ENCODE measurements at places on chromosomes 2 and 18.

- DNase-seq: no peak
Measured at GRCh38 chr2:46379213-46380037, 82.2 kb downstream of the EPAS1 start.

- DNase-seq: no peak
Measured at GRCh38 chr18:68738564-68738963, 23.7 kb upstream of the TMX3 start.

DNA sequence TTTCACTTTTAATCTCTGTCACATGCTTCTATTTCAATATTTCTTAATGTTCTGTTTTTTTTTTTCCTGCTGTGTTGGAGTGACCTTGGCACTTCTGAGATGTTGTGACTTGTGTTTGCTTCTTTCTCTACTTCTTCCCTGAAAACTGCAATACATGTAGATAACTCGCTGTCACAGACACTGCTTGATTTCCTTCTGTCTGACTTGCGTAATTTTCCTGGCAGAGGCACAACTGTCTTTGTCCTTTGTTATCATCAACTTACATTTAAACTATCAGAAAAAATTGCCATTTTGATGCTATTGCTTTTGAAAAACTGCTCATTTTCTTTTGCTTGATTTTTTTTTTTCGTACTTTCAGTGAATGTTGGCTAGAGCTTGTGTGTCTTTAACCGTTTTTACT lies 69.0 kb downstream of the BABAM2 start:
- no peak for DNase-seq

- DNase-seq: peak; percentile 95
Measured at GRCh38 chr18:8608795-8609658, at the start of gene RAB12. Gene RAB12, plus strand, starts transcription at chr18:8609437. Its CDS starts 3 bp downstream, at chr18:8609440.

- DNase-seq: no peak
Measured at GRCh38 chr2:72028351-72028995, 119.2 kb downstream of the CYP26B1 start.

DNA sequence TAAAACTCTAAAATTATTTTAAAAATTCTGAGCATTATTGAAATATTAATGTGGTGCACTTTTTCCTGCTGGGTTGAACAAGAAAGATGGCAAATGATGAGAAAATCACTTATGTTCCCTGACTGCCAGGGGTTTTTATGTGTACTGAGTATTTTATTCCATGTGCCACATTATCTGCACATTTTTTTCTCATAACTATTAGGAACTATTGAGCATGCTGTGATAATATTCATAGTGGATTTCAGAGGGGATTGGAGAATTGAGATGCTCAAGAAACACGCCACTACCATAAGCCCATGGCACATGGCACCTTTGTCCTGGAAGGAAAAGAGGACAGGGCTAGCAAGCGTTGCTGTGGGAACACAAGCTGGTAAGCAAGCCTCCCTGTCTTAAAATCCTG lies 478.5 kb upstream of the GYPC start:
- no peak for DNase-seq

DNA sequence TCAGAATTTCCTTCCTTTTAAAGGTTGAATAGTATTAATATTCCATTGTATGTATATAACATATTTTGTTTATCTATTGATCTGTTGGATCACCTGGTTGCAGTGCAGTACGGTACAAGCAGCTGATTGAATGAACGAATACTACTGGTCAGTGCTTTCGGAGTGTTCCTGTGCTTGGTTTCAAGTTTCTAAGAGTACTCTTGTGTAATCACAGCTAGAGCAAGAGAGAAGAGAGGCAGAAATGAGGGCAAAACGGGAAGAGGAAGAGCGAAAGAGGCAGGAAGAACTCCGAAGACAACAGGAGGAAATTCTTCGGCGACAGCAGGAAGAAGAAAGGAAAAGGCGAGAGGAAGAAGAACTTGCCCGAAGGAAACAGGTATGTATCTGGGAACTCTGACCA lies 40.3 kb upstream of the KCNJ13 start:
- no peak for DNase-seq

- no peak for DNase-seq
Measured at GRCh38 chr18:58051765-58052460, 7.9 kb downstream of the NEDD4L start.

DNA sequence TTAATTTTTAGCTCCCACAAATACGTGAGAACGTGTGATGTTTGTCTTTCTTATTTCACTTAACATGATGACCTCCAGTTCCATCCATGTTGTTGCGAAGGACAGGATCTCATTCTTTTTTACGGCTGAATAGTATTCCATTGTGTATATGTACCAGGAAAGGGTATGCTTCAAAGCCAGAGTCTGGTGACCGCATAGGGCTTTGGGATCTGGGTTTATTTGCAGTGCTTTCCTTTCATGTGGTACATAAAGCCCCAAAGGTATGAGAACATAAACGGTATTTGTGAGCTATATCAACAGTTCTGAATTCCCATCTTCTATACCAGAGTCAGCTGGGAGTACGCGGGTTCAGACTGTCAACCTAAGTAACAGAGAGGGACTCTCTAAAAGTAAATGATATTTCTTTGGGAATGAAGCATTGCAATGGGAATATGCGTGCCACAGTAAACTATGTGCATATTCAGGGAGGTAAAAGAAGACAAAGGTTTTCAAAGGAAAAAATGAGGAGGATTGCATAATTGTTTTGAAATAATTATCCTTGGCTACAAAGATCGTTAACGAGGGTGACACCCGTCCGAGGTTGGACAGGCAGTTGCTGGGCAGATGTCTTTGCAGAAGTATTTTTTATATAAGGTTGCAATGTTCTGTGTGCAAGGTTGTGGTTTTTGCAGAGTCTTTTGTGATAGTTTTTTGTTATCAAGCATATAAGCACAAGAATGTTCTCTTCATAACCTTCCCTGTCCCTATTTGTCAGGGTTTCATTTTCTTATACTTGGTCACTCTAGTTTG lies 24.4 kb downstream of the CRYGD start:
- DNase-seq: no peak

DNA sequence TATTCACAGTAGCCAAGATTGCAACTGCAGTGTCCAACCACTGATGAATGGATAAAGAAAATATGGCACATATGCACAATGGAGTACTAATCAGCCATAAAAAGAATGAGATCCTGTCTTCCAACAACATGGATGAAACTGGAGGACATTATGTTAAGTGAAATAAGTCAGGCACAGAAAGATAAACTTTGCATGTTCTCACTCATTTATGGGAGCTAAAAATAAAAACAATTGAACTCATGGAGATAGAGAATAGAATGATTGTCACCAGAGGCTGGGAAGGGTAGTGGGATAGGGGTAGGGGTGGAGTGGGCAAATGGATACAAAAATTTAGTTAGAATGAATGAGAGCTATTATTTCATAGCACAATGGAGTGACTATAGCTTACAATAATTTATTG lies 305.5 kb upstream of the ETAA1 start:
- no peak for DNase-seq

GRCh38 chr2:177359836-177360595 lies 32.6 kb upstream of the AGPS start:
- DNase-seq: no peak

DNA sequence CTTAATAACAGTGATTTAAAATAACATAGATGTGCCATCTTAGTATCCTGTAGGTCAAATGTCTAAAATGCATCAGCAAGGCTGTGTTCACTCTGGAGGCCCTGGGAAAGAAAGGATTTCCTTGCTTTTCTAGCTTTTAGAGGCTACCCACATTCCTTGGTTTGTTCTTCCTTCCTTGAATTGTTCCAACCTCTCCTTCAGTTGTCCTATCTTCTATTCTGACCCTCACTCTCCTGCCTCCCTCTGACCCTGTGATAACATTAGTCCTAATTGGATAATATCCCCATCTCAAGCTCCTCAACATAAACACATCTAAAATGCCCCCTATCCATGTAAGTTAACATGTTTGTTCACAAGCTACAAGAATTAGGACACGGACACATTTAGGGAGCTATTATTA lies 733.5 kb downstream of the SOCS6 start:
- no peak for DNase-seq

GRCh38 chr2:236536727-236537398 lies 32.8 kb upstream of the ACKR3 start:
- DNase-seq: no peak

DNA sequence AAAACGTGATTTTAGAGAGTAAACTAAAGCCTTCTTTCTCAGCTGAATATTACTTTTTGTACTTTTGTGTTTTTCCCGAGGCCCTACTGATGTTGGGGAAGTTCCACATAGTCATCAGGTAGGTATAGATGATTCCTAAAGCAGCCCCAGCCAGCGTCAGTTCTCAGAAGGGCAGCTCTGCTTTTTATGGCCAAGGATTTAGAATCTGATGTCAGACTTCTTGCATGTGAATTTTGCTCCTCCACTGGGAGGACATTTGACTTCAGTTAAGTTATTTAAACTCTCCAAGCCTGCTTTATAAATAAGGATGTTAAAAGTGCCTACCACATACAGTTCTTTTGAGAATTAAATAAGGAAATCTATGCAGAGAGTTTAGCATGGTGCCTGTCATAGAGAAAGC lies 130.8 kb downstream of the NCKAP5 start:
- DNase-seq: no peak

- no peak for DNase-seq
Measured at GRCh38 chr2:150610670-150611279, 123.3 kb upstream of the RND3 start.

- peak; percentile 68 for DNase-seq
Measured at GRCh38 chr2:154697418-154698252, 860 bp upstream of the KCNJ3 start.

DNA sequence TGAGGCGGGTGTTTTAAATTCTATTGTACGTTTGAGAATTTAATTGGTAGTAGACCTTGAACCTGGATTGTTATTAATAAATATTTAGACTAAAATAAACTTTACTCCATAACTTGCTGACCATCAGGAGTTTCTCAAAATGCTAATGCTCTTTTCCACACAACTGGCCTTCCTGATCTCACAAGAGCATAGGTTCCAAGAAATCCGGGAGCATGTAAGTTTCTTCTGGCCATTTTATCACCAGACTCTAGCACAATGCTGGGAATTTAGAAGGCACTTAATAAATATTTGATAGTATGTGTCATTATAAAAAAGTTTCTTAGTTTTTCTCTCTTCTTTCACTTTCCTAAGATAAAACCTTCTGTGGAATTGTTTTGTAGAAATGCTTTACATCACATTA lies 2047.1 kb downstream of the SUCLG1 start:
- no peak for DNase-seq

GRCh38 chr2:144350151-144350802 lies 169.6 kb downstream of the ZEB2 start:
- DNase-seq: no peak

- no peak for DNase-seq
Measured at GRCh38 chr18:2894131-2894840, 47.5 kb downstream of the EMILIN2 start.

GRCh38 chr2:192072261-192072660 lies 122.5 kb downstream of the TMEFF2 start:
- DNase-seq: no peak

- DNase-seq: no peak
Measured at GRCh38 chr2:233865838-233866237, 2.3 kb downstream of the MSL3B start.

DNA sequence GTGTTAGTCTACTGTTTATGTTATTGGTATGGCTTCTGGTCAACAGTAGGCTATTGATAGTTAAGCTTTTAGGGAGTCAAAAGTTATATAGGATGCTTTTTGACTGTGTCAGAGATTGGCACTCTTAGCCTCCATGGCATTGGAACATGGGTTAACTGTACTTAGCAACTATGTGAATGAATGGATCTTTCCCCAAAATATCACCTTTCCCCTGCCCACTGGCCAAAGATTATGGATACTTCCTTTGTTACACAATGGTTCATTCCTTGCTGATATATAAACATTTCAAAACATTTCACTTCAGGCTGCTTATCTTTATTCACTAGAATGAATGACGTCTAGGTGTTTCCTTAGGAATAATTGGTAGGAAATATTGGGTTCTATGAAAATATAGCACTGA lies 62.1 kb upstream of the DOCK10 start:
- no peak for DNase-seq

GRCh38 chr2:179613299-179613651 lies 248.1 kb downstream of the ZNF385B start:
- DNase-seq: no peak

DNA sequence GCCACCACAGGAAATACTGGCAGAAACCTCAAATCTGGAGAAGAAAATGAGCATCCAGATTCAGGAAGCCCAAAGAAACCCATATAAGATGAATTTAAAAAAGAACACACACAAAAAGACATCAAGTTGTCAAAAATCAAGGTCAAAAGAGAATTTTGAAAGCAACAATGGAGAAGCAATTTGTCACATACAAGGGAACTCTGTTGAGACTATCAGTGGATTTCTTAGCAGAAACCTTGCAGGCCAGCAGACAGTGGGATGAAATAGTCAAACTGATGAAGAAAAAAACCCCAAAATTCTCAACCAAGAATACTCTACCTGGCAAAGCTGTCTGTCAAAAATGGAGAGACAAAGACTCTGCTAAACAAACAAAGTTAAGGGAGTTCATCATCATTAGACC lies 272.6 kb downstream of the ADCYAP1 start:
- no peak for DNase-seq

DNA sequence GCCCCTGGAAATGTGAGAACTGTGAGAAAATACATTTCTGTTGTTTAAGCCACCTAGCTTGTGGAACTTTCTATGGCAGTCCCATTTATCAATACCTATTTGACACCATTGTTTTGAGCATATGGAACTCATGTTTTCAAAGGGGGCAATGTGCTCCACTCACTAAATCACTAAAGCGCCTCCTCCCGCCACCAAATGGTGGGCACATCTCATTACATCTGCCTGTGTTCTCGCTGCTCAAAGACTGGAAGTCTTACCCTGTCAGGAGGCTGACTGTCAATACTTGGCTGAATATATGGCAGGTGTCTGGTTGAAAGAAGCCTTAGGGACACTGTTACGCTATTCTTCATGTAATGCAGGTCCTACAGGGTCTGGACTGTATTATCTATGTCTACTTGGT lies 767.7 kb downstream of the TSN start:
- DNase-seq: no peak

DNA sequence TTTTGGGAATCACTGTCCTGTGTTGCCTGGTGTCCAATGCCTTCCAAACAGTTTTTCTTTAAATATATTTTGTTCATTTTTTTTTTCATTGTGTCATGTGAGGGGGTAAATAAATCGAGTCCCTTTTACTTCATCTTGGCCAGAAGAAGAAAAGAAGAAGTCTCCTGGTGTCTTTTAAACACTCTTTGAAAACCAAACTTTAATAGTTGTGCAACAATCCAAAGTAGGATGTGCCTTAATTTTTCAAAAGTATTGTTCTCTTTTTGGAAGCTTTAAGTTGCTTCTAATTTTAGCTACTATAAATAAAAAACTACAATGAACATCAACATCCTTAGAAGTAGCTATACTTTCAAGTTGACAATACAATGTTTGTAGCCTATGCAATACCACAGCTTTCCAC lies 154.9 kb downstream of the ATAD2B start:
- no peak for DNase-seq

GRCh38 chr18:58578321-58578720 lies 50.6 kb downstream of the ALPK2 start:
- DNase-seq: no peak

GRCh38 chr18:2914185-2914880 lies 67.5 kb downstream of the EMILIN2 start:
- DNase-seq: no peak

- DNase-seq: peak; percentile 8
Measured at GRCh38 chr2:33583194-33583938, 15.7 kb downstream of the FAM98A start.

GRCh38 chr2:100124761-100125160 lies 17.6 kb downstream of the AFF3 start:
- DNase-seq: no peak

- DNase-seq: no peak
Measured at GRCh38 chr2:101802329-101802728, 104.8 kb downstream of the MAP4K4 start.
